ENCODE measurements at places on chromosomes 3 and 15.

GRCh38 chr3:99700631-99701268, 62.4 kb downstream of the COL8A1 start:
- H3K36me3 ChIP-seq: no peaks in the 10 kb centered on the region
- H3K27me3 ChIP-seq: no peaks in the 10 kb centered on the region
- no peak overlapping the region for H3K27ac ChIP-seq

DNA sequence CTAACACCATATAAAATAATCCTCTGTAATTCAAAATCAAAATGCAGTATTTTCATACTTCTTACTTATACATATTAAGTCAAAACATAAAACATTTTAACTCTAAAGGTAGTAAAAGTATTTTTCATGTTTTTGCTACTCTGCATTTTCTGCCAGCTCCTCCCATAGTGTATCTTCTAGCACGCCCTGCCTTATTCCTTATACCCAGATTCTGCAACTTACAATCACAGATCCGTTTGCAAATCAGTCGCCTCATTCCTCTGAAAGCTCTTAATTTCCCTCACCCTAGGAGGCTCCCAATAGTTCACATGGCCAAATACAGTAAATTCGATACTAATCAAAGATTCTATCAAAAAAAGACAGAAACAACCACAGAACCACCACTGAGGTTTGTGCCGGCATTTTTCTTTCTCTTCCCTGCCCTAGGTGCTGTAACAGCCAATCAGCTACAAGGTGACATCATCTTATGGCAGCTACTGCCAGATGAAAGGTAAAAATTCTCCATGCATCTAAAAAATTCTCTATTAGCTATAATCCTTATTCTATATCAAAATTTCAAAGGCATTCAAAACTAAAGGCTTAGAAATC, 72.9 kb downstream of the CLASP2 start:
- DNase-seq: no peak
- H3K36me3 ChIP-seq: peaks cover 5% of the 10 kb centered on the region
- H3K27me3 ChIP-seq: no peaks in the 10 kb centered on the region
- H3K4me3 ChIP-seq: no peak overlapping the region

DNA sequence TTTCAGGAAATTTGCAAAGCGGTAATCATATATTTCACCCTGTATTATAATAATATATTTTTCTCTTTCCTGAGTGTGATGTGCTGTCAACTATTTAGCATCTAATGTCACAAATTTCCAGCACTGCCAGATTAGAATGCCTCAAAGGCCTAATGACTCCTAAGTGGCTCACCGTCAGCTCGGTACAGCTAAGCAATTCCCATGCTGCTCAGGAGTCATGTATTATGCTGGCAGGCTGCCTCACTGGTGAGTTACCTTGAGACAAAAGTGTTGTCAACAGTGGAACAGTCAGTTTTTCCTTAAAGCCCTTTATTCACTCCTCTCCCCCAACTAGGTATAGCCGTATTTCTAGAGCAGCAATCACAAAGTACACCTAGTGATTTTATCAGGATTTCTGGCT, 83.6 kb downstream of the NSUN3 start:
- H3K4me3 ChIP-seq: no peak overlapping the region
- no peaks in the 10 kb centered on the region for H3K4me1 ChIP-seq
- DNase-seq: no peak
- no peaks in the 10 kb centered on the region for H3K27me3 ChIP-seq
- H3K27ac ChIP-seq: no peak overlapping the region

DNA sequence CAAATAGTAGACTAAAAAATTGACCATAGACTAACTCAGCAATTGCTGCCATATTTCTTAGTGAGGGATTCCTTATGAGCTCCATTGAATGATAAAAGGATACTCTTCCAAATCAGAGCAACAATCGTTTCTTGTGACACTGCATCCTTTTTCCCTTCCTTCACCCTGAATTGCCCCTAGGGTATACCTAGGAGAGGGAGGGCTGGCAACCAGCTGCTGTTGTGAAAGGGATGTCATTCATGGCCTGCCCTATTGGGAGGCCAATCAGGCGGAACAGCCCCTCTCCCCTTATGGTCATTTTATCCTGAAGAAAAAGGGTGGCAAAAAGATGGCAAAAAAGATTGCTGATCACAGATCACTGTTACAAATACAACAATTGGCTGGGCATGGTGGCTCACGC, 26.3 kb downstream of the B3GNT5 start:
- H3K4me3 ChIP-seq: no peak overlapping the region
- peaks cover 13% of the 10 kb centered on the region for H3K4me1 ChIP-seq
- H3K27ac ChIP-seq: no peak overlapping the region
- H3K36me3 ChIP-seq: peaks cover 3% of the 10 kb centered on the region
- DNase-seq: no peak

DNA sequence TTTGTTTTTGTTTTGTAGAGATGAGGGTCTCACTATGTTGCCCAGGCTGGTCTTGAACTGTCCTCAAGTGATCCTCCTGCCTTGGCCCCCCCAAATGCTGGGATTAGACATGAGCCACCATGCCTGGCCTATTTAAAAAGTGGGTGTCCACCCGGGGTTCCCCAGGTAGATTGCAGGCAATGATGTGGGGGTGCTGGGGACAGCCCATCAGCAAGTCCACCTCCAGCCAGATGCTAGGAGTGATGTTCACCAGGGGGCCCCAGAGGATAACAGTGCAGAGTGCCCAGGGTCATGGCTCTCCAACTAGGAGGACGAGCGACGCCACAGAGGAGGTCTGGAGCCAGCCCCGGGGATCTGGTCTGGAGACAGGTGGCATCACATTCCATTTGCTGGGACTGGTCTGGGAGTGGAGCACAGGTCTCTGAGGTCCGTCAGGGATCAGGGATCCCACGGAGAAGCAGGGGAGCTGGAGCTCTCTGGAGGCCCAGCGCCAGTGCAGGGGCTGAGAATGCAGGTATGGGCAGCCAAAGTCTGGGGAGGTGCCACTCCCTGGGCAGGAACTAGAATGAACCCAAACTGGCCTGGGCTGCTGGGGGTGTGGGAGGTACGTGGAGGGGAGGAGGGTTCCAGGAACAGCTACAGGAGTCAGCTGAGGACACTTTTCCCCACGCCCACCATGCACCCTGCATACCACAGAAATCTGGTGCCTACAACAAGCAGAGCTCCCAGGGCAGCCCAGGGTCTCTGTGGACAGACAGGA, 51.2 kb upstream of the PCSK6 start:
- no peak overlapping the region for H3K27ac ChIP-seq
- peak; percentile 6 for DNase-seq
- no peaks in the 10 kb centered on the region for H3K36me3 ChIP-seq
- H3K4me1 ChIP-seq: no peaks in the 10 kb centered on the region
- H3K4me3 ChIP-seq: no peak overlapping the region
- H3K27me3 ChIP-seq: peaks cover 4% of the 10 kb centered on the region

DNA sequence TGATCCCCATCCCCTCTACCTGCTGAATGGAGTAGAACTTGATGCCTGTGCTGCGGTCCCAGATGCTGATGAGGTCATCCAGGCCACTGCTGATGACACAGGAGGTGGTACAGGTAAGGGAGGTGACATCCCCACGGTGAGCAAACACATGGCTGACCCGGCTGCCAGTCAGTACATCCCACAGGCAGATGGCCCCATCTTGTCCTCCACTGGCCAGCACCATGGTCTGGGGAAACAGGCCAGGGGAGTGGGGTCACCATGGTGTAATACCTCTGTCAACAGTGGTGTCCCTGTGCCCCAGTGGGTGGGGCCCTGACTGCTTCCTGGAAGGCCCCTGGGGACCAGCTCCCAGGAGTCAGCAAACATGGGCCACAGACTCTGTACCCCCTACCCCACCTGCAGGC, 33.3 kb downstream of the PTPN23 start:
- H3K4me1 ChIP-seq: no peaks in the 10 kb centered on the region
- H3K36me3 ChIP-seq: peaks cover 86% of the 10 kb centered on the region
- no peak for DNase-seq

DNA sequence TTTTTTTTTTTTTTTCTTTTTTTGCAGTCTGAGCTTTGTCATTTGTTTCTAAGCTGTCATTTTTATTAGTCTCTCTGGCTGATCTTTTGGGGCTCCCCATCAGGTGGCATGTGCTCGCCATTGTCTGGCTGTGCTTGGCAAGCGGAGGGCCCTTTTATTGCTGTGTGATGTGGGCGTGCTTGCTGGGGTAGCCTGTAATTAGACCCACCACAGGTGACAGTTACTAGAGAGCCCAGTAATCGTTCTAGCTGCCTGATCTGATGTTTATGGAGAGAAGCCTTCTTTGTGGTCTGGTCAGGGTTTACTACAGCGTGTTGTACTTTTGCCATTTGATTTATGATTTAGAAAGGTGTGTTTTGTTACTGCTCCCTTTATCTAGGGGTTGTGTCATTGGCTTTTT, 179.9 kb downstream of the MCTP2 start:
- H3K4me3 ChIP-seq: no peak overlapping the region
- H3K4me1 ChIP-seq: no peaks in the 10 kb centered on the region
- no peak overlapping the region for H3K27ac ChIP-seq
- H3K27me3 ChIP-seq: no peaks in the 10 kb centered on the region
- peaks cover 14% of the 10 kb centered on the region for H3K36me3 ChIP-seq

- H3K36me3 ChIP-seq: no peaks in the 10 kb centered on the region
- no peaks in the 10 kb centered on the region for H3K27me3 ChIP-seq
- H3K27ac ChIP-seq: no peak overlapping the region
- DNase-seq: no peak
Measured at GRCh38 chr3:124985349-124985748, 50.8 kb upstream of the MUC13 start.

GRCh38 chr3:123480428-123480827, 31.5 kb upstream of the ADCY5 start:
- no peaks in the 10 kb centered on the region for H3K36me3 ChIP-seq
- DNase-seq: no peak
- no peak overlapping the region for H3K27ac ChIP-seq
- peaks cover 3% of the 10 kb centered on the region for H3K27me3 ChIP-seq
- no peaks in the 10 kb centered on the region for H3K4me1 ChIP-seq
- no peak overlapping the region for H3K4me3 ChIP-seq

DNA sequence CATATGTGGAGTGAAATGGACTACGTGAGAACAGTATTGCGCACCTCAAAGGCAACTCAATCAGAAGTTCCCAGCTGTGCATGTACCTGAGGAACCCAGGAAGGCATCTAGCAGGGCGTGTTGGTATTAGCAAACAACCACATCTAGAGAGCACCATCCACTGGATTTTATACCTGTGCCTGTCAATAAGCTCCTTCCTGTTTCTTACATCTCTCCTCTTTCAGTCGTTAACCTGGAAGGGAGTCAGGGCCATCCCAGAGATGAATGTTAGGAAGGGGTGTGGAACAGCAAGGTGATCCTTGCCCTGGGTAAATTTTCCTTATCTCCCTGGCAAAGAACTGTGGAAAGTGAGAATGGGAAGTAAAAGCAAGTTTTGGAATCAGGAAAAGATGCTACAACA, 29.6 kb upstream of the CHMP2B start:
- H3K27ac ChIP-seq: no peak overlapping the region
- H3K4me1 ChIP-seq: no peaks in the 10 kb centered on the region
- no peaks in the 10 kb centered on the region for H3K27me3 ChIP-seq
- H3K36me3 ChIP-seq: no peaks in the 10 kb centered on the region

- H3K27me3 ChIP-seq: no peaks in the 10 kb centered on the region
- no peaks in the 10 kb centered on the region for H3K4me1 ChIP-seq
- H3K36me3 ChIP-seq: no peaks in the 10 kb centered on the region
- no peak overlapping the region for H3K27ac ChIP-seq
- DNase-seq: no peak
Measured at GRCh38 chr3:89038869-89039268, 68.6 kb upstream of the EPHA3 start.

- no peaks in the 10 kb centered on the region for H3K4me1 ChIP-seq
- H3K36me3 ChIP-seq: no peaks in the 10 kb centered on the region
- H3K27ac ChIP-seq: no peak overlapping the region
- H3K4me3 ChIP-seq: no peak overlapping the region
- no peaks in the 10 kb centered on the region for H3K27me3 ChIP-seq
- DNase-seq: peak; percentile 63
Measured at GRCh38 chr3:16448639-16449070, 64.8 kb downstream of the RFTN1 start.

DNA sequence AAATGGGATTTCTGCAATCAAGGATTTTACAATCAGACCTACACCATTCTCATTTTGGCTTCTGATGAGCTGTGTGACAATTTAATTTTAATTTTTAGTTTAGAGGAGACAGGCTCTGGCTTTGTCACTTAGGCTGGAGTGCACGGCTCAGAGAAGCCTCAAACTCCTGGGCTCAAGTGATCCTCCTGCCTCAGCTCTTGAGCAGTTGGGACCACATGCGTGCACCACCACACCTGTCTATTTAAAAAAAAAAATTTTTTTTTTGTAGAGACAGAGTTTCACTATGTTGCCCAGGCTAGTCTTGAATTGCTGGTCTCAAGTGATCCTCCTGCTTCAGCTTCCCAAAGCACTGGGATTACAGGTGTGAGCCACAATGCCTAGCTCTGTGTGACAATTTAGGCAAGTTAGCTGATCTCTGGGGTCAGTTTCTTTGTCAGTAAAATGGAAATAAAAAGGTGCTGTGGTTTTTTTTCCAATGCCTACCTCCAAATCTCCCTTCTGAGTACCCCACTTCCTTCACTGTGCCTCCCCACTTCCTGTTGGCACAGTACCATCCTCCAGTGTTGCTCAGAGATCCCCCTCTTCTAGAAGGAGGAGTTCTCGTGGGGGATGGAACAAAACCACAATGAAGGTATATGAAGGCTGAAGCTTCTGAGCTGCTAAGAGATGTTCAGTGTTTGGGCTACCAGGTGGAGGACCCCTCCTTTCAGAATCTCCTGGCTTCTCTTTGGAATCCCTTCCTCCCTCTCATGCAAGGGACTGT, 54.1 kb upstream of the GSK3B start:
- H3K4me1 ChIP-seq: peaks cover 18% of the 10 kb centered on the region
- H3K27ac ChIP-seq: no peak overlapping the region

GRCh38 chr3:58556001-58556400, 19.0 kb upstream of the ACOX2 start:
- no peaks in the 10 kb centered on the region for H3K4me1 ChIP-seq
- no peaks in the 10 kb centered on the region for H3K36me3 ChIP-seq
- no peak overlapping the region for H3K4me3 ChIP-seq
- DNase-seq: no peak
- H3K27me3 ChIP-seq: no peaks in the 10 kb centered on the region

GRCh38 chr3:182740710-182741109, 52.6 kb upstream of the ATP11B start:
- no peaks in the 10 kb centered on the region for H3K36me3 ChIP-seq
- H3K4me1 ChIP-seq: peaks cover 4% of the 10 kb centered on the region
- H3K27ac ChIP-seq: no peak overlapping the region
- no peak overlapping the region for H3K4me3 ChIP-seq
- peak; percentile 23 for DNase-seq
- no peaks in the 10 kb centered on the region for H3K27me3 ChIP-seq

DNA sequence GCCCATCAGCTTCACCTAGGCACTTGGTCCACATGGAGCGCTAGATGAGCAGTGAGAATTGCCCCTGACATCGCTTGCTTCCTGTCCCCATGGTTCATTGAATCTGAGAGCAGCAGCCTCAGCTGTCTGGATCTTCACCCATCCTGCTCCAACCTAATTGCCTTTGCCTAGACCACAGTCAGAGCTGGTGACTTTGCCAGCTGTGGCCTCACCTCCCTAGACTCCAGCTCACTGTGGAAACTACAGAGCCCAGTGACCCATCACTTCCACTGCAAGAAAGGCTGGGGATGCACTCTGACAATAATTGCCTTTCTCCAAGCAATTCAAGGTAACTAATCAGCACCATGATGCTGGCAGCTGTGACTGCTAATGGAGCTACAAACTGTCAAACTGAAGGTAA, 30.6 kb upstream of the SLC6A1 start:
- no peak overlapping the region for H3K27ac ChIP-seq
- no peak for DNase-seq
- no peak overlapping the region for H3K4me3 ChIP-seq
- H3K36me3 ChIP-seq: no peaks in the 10 kb centered on the region
- peaks cover 31% of the 10 kb centered on the region for H3K27me3 ChIP-seq
